ENCODE measurements at places on chromosomes 7 and 10.

GRCh38 chr10:104113376-104113956 lies 8.5 kb upstream of the SFR1 start:
- DNase-seq = no peak

GRCh38 chr10:60803433-60803832 lies 25.2 kb downstream of the CDK1 start:
- no peak for DNase-seq

- peak; percentile 74 for DNase-seq
These were observed 68.0 kb downstream of the LANCL2 start for GRCh38 chr7:55432939-55433784.

- DNase-seq = no peak
These were observed 2.0 kb downstream of the VOPP1 start for GRCh38 chr7:55570218-55570873.

- DNase-seq = no peak
These were observed 54.7 kb downstream of the LRRC72 start for GRCh38 chr7:16581286-16581685.

DNA sequence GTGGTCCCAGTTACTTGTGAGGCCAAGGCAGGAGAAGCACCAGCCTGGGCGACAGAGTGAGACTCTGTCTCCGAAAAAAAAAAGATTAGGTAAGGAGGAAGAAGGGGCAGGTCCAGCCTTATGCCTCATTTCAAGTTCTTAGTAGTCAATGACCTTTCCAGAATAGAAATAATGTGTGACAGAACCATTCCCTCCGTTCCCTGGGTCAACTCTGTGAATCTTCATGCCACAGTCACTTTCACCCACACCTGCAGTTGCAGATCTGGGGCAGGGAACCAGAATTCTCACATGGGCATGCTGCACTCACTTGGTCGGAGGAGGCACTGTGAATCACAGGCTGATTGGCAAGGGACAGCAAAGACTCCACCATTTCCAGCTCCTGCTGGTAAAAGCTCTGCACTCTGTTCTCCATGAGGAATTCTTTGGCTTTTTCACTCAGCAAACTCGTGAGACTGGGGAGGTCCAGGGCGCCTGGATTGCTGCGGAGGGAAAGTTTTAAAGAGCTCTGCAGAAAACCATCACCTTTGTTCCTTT lies 20.7 kb downstream of the STN1 start:
- no peak for DNase-seq

GRCh38 chr10:72375173-72375572 lies 20.5 kb upstream of the DNAJB12 start:
- no peak for DNase-seq

DNA sequence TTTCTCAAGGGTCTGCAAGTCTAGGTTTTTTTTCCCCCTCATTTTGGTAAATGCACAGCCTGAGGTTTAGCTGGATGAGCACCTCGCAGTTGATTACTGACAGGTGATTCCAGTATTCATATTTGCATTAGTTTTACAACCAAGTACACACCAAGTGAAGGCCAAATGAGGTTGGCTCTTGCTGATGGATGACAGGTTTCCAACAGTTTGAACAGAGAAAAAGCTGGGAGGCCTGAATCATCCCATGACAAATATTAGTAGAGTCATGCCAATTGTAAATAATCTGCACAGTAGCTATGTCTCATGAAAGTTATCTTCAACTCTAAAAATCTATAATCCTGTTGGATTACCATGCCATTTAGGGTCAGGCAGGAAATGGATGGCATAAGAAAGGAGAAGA lies 399.8 kb downstream of the HTR7 start:
- no peak for DNase-seq

- no peak for DNase-seq
These were observed 516.7 kb downstream of the NEBL start for GRCh38 chr10:20380401-20380800.

- DNase-seq = no peak
These were observed 119.4 kb downstream of the VIPR2 start for GRCh38 chr7:159025161-159025779.

- DNase-seq = no peak
These were observed 18.7 kb downstream of the ZNF786 start for GRCh38 chr7:149071641-149072437.

DNA sequence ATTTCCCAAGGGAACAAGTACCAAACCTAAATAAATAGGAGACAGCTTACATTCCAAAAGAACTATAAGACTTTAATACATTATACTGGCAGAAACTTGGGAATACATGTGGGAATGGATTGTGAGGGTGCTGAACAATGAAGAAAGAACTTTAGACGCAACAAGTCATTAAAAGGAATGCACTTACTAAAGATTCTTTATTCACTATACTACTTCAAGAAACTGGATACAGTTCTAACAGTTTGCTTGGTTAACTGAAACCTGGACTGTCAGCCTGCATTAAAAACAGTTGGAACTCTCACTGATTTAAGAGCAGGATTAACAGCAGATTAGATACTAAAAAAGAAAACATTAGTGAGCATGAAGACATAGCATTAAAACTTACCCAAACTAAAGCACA lies 12.0 kb downstream of the CACUL1 start:
- no peak for DNase-seq

DNA sequence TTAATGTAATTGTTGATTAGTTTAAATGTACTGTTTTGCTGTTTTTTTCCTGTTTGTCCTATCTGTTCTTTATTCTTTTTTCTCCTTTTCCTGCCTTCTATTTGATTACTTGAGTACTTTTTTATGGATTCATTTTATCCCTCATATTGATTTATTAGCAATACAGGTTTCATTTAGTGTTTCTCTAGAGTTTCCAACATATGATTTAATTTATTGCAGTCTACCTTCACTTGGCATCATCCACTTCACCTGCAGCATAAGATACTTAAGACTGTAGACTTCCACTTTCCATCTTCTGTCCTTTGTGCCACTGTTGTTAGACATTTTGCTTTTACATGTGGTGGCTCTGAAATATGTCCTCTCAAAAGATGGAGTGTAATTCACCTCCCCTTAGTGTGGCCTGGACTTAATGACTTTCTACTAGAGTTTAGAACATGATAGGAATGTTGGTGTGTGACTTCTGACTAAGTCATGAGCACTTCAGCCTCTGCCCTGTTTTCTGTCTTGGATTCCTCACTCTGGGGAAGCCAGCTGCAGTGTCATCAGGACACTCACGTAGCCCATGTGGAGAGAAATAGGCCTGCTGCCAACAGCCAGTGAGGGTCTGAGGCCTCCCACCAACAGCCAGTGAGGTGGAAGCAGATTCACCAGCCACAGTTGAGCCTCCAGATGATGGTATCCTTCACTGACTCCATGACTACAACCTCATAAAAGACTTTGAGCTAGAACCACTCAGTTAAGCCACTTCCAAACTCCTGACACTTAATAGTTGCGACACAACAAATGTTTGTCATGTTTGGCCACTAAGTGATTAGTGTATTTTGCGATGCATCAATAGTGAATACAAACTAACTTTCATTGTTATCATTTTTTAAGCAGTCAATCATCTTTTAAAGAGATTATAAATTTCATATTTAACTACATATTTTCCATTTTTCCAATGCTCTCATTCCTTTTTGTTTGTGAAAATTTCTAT lies 643.5 kb upstream of the DPP6 start:
- DNase-seq = no peak

DNA sequence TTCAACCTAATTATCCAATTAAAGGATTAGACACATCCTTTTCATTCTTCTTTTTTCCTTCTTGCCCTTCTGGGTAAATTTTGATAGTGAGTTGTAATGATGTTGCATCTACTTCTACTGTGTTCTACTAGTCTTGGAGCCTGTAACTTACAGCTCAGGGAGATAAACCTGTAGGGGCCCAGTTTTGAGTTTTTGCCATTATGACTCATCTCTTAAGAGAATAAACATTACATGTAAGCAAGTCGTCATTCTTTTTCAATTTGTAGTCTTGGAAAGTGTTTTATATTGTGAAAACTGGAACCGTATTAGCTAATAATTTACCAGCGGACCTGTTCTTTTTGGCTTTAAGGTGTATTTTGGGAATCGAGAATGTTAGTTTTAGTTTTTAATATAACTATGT lies 89.7 kb upstream of the RPA3 start:
- no peak for DNase-seq

GRCh38 chr10:109203646-109204353 lies 719.5 kb downstream of the XPNPEP1 start:
- DNase-seq = no peak

Data from NCI-H1105 treated with DMSO at 0.1 percent for 48 hours (cell line).